ENCODE measurements at places on chromosomes 2 and 18.

GRCh38 chr2:72144632-72145288 lies 2.9 kb downstream of the CYP26B1 start:
- DNase-seq: no peak

DNA sequence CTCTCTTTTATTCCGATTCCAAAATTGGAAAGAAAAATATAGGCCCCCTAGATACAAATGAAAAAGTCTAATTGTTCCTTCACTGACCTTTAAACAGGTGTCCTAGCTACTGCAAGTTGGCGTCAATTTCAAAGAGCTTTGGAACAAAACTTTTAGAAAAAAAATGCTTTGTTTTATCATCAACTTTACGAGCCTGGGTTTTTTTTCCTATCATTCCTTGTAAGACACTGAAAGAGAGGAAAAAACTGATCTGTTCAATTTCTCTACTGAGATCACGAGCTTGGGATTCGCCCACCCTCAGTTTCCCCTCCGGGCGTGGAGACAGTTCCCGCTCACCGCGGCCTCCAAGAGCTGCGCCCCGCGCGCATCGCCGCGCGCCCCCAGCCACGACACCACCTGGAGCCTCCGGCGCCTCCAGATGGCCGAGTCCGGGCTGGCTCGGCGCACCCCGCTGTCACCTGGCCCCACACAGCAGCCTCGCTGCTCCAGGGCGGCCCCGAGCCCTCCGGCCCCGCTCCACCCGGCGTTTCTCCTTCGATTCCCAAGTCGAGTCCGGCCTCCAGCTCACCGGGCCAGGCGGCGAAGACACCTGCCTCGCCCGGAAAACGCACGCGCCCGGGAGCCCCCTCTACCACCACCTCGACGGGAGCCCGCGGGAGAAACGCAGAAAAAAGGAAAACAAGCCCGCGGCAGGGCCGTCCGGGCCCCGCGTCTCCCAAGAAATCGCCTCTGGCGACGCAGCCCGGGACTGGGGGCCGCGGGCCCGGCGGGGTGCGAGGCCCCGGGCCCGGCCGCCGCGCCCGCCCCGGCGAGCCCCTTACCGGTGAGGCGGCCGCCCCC lies 656 bp downstream of the TBC1D8 start:
- peak; percentile 12 for DNase-seq

GRCh38 chr2:202344178-202344577 lies 31.9 kb upstream of the BMPR2 start:
- DNase-seq: no peak

DNA sequence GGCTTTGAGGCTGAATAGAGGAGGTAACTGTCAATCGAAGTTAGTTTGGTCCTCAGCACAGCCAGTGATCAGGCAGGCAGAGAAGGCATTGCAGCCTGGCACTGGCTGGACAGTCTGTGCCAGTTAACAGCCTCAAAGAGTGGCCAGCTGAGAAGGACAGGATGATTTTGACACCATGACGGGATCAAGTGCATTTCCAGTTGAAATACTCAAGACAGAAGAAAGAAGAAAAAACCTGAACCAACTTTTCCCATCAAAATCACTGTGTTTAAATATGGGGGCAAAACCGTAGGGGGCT lies 96.7 kb upstream of the ZCCHC2 start:
- no peak for DNase-seq

GRCh38 chr18:57389271-57389670 lies 36.9 kb downstream of the ST8SIA3 start:
- no peak for DNase-seq

- DNase-seq: no peak
Measured at GRCh38 chr2:134505446-134505845, 213.4 kb downstream of the TMEM163 start.

DNA sequence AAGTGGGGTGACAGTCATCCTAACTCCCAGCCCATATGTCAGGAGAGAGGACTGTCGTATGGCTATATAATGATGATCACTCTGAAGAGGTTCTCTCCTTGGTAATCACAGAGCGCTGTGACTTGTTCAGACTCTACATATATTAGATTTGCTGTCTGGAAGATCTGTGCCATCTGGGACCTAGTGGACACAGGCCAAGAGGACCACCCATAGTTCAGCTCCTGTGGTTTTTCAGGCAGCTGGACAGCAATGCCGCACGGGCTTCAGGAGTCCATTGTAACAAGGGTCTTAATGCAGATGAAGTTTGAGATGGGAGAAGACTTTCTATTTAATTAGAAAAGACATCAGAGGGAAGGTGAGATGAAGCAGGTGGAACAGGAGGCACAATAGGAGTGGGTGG lies 40.1 kb upstream of the EPHA4 start:
- no peak for DNase-seq

DNA sequence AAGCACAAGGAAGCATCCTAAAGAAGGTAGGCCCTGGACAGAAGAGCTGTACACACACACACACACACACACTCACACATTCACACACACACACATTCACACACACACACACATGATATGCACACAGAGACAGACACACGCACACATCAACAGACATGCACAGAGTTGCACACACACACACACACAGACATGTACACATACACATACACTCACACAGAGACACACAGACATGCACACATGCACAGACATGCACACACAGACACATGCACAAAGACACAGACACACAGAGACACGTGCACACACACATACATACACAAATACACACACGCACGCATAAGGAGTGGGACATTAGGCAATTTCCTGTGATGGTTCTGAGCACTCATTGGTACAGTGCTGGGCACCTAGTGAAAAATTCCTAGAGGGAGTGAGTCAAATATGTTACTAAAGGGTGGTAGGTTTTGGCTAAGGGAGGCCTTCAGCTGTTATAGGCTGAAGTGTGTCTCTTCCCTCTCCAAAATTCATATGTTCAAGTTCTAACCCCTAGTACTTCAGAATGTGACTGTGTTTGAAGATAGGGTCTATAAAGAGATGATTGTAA lies 26.4 kb downstream of the THNSL2 start:
- no peak for DNase-seq

- no peak for DNase-seq
Measured at GRCh38 chr2:231568098-231568784, 24.4 kb upstream of the TEX44 start.

DNA sequence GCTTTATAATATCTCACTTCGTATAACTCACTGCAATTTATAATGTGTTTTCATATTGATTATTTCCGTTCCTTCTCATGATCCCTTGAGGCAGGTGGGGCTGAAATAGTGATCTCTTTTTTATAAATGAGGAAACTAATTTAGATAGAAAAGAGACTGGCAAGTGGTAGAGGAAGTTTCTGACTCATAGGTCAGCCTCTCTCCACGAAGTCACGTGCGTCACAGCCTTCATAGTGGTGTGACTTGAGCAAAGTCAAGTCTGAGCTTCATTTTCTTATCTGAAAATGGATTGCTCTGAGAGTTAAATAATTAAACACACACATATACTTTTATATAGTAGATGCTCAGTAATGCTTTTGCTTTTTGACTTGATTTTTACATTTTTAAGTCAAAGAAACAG lies 19.9 kb downstream of the ABCG5 start:
- peak; percentile 47 for DNase-seq

DNA sequence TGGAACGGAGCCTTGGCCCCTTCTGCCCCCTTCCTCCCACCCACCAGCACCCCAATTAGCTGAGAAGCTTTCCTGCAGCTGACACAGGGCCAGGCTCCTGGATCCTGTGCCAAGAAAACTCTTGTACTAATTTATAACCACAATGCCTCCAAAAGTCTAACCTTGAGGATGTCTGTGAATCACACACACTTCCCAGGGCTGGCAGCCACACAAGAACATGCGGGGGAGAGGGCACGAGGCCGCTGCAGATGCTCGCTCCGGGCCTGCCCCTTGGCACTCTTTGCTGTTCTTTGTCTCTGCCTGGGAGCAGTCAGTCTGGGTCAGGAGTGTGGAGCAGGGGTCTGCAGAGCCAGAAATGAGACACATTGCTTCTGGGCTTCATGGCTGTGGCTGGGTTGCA lies 62.7 kb upstream of the KIF5C start:
- no peak for DNase-seq

DNA sequence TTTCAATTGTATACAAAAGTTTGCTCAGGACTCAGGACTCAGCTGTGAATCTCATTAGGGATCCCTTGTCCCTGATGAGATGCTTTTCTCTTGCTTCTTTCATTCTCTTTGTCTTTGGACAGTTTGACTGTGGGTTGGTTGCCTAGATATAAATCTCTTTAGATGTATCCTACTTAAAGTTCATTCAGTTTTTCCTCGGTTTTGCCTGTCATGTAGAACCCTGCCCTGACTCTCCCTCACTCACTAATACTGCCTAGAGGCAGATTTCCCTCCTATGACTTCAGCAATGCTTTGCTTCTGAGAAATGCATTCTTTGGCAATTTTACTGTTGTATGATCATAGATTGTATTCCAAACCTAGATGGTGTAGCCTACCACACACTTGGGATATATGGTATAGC lies 421.4 kb upstream of the TCF4 start:
- DNase-seq: no peak

GRCh38 chr18:45384137-45384961 lies 230.9 kb upstream of the SLC14A2 start:
- DNase-seq: peak; percentile 59

DNA sequence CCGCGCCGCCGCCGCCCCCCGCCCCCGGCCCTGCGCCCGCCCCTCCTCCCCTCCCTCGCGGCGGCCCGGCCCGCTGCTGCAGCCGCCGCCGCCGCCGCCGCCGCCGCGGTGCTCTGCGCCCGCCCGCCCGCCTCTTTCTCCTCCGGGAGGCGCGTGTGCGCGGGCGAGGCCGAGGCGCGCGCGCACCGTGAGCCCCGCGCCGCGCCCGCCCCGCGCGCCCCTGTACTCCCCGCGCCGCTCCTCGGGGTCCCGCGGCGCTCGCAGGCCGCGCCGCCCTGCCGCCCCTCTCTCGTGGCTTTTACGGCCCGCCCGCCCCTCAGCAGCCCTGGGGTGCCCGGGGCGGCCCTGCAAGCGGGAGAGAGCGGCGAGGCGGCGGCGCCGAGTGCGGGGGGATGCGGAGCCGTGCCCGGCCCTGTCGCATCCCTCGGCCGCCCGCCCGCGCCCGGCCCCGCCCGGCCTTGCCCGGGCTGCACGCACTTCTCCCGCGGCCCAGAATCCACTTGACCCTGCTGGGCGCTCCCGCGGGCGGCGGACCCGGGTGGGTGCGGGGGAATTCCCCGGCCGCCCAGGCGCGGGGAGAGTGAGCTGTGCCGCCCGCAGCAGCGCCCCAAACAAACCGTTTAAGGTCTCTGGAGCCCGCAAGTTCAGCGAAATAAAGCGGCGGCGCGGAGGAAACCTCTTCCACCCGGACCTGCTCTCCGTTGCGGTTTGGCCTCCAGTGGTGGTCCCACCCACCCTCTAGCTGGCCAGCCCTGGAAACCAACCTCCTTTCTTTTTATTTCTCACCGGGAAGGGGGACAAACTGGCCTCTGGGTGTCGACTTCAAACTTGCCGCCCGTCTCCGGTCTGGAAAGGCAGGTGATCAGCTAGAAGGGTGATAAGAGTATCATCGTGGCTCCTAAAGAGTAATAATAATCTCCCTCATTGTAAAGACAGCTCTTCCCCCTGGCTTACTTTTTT lies 37.4 kb downstream of the AFF3 start:
- DNase-seq: peak; percentile 15

DNA sequence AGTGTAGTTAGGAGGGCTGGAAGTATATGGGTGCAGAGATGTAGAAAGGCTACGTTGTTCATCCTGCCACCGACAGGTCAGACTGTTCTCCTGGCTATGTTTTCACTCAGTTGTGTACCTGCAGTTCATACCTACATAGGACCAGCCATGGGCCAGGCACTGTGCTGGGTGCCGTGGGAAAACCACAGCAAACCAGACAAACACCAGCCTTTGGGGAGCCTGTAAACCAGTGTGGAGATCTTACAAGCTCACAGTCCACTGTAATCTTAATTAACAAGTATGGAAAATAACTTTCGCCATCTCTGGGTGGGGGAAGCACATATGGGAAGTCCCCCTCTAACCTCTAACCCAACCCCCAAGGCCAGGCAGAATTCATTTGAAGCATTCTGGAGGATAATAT lies 12.7 kb downstream of the NCK2 start:
- no peak for DNase-seq

DNA sequence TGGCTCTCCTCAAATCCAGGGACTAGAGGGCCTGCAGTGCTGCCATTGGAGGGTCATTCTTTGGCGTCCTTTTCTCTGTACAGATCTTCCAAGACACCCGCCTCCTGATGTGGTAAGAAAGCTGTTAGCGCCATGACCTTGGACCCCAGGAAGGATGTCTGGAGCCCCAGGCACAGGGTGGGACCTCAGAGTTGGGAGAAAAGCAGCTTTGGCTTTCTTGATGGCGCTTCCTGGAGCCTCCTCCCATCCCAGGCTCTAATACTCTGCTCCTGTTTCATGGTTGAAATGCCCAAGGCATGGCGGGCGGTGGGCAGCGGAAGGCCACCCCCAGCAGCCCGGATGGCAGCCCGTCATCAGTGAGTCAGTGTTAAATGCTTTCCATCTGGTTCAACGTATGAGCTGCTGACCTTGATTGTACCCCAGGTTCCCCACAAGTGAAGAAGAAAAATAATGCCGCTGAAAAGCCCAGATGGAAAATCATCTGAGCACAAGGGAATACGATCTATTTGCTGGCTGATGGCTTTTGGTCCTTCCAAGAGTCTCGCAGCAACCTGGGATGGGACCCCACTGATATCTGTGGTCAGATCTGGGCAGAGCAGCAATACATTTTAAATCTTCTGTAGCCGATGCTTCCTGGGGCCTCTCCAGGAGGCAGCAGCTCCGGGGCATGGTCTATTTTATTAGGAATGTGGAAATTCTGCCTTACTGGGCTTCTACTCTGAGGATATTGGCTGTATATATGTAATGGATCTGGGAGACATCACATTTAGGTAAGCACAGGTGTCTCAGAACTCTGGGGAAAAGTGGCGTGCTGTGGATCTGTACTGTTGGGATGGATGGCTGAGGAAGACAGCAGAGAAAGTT lies 15.1 kb downstream of the ACKR3 start:
- DNase-seq: no peak

GRCh38 chr2:81648370-81648769 lies 1343.8 kb upstream of the LRRTM1 start:
- DNase-seq: no peak

DNA sequence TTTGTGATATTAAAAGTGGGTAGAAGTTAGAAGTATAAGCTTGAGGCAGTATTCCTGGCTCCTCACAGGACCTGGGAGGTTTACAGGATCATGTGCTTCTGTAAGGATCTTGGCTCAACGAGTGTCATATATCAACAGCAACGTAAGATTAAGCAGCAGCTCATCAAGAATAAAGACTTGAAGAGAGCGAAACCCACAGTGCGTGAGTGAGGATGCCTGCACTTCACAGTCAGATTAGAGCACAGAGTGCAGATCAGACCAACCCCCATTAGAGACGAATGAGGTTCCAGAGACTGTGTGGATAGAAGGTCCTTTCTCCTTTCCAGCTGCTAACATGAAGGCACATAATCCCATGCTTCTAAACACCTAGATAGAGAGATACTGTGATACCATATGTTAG lies 1656.7 kb upstream of the NXPH2 start:
- DNase-seq: no peak

- no peak for DNase-seq
Measured at GRCh38 chr2:236161531-236161930, 6.7 kb downstream of the GBX2 start.

- no peak for DNase-seq
Measured at GRCh38 chr18:77524909-77525308, 275.3 kb downstream of the GALR1 start.

GRCh38 chr2:65450810-65451209 lies 18.4 kb upstream of the SPRED2 start:
- no peak for DNase-seq

- DNase-seq: no peak
Measured at GRCh38 chr18:48668466-48669179, 129.8 kb downstream of the CTIF start.

GRCh38 chr18:63591725-63592124 lies 4.6 kb downstream of the SERPINB13 start:
- no peak for DNase-seq

All from activated naive CD4-positive, alpha-beta T cell treated with anti-CD3 and anti-CD28 coated beads for 36 hours (primary cell).